ENCODE measurements at places on chromosomes 6 and 20.

- no peak for DNase-seq
Measured at GRCh38 chr6:128513878-128514277, 6.5 kb downstream of the PTPRK start.

- no peak for DNase-seq
Measured at GRCh38 chr20:19114410-19114809, 98.0 kb upstream of the SLC24A3 start.

- DNase-seq = no peak
Measured at GRCh38 chr6:166343150-166343487, 774 bp upstream of the SFT2D1 start.

DNA sequence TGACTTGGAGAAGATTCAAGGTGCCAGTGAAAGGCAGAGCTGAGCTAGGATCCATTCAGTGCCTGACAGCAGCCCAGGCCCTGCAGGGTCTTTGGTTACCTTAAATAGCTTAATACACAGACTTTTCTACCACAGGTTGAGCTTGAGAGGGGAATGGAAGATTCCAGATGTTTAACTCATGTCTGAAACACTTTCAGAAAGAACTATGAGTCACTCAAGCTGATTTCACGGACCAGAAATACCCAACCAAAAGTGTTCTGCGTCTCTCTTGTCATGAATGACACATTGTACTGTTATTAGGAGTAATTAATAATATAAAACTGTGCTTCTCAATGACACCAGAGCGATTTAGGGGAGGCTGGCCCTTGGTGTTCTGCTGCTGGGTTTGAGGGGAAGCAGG is 6.4 kb upstream of the PMEPA1 start:
- no peak for DNase-seq

DNA sequence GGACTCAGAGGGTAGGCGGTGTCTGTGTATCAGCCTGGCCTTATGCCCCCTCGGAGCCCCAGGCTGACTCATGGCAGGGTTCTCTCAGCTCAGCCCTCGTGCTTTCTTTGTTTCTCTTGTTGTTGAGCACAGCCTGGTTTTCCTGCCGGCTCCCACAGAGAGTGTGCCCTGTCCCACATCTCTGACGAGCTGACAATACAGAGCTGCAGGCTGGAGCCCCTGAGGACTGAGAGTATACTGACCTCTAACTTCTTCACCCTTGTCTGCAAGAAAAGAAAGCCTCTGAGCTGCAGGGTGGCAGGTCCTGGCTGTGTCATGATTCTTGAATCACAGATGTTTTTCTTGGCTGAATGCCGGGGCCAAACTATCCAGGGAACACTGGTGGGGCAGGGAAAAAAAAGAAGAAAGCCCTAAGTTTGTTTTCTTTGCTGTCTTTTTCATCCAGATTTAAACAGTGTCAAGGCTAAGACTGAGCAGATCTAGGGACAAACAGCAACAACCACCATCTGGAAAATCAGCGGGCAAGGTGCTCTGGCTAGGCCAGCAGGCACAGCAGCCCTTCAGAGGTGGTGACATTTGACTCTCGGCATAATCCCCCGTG is 63.3 kb upstream of the ZNF133 start:
- no peak for DNase-seq

GRCh38 chr6:148214667-148215066 is 128.0 kb upstream of the SASH1 start:
- DNase-seq = no peak

DNA sequence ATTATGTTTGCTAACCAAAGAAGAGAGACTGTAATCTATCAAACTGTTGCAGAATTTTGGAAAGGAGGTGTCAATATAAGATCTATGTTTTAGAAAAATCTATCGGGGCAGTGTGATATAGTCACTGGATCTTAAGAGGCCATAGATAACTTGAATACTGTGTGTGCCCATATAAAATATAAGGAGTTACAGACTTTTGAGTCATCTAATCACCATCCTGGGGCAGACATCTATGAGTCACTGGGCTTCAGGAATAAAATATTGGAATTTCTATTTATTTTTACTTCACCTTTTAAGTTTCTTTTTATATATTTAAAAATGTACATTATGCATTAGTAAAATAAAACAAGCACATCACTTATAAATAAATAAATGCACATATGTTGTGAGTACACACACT is 509.3 kb upstream of the MAN1A1 start:
- DNase-seq = no peak

- peak; percentile 67 for DNase-seq
Measured at GRCh38 chr6:143026696-143027449, 33.8 kb upstream of the AIG1 start.

DNA sequence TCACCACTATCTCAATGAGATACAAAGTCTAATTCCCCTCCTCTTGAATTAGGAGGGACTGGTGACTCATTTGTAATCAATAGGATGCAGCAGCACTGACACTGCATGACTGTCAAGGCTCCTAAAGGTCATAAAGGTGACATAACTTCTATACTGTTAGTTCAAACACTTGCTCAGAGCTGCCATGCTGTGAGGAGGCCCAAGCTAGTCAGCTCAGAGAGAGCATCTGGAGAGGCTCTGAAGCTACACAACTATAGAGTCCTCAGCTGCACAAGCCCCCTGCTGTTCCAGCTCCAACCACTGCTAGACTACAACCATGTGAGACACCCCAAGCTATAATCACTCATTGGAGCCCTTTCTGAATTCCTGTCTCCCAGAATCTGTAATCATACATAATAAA is 17.0 kb upstream of the HEY2 start:
- no peak for DNase-seq

GRCh38 chr6:118933855-118934460 is 1.0 kb downstream of the MCM9 start:
- DNase-seq = no peak

DNA sequence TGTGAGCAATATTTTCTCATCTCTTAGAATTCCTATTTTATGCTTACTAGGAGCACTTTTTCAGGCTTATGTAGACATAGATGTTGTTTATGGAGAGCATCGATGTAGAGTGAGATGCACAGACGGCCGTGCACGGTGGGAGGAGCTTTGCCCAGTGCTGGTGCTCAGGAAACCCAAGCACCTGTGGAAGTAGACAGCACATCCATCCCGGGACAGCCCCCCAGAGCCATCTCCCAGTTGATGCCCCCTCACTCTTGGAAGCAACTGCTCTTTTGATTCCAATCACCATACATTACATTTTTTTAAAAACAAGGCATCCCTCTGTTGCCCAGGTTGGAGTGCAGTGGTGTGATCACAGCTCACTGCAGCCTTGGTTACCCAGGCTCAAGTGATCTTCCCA is 143.7 kb downstream of the SMOC2 start:
- DNase-seq = no peak

GRCh38 chr6:17826301-17826700 is 119.6 kb upstream of the NUP153 start:
- DNase-seq = no peak

DNA sequence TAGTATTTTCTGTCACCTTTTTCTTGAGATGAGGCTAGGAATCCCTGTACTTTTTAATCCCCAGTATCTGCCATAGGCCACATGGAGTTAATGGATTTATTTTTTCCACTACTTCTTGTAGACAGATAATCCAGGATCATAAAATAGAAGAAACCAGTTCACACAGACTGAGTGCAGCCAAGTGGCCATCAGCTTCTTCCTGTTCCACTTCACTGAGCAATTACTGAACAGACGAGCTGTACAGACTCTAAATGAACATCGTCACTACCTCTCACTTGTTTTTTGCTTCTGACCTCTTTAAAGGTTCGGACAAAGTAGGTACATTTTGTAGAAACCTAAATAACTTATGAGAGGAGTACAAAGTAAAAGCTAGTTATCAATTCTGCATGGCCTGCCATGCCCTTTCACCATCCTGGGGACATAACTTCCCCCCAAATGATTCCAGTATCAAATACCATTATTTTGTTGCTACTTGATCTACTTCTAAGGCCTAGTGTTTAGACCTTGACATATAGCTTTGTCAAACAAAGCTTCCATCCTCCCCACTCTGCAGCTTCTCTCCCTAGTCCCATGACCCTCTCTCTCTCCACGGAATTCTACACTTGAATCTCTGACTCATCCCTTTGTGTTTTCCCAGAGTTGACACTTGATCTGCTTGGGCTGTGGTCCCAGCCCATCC is 34.4 kb upstream of the ARHGAP18 start:
- no peak for DNase-seq

- DNase-seq = no peak
Measured at GRCh38 chr20:56004007-56004406, 1.3 kb downstream of the CBLN4 start.

DNA sequence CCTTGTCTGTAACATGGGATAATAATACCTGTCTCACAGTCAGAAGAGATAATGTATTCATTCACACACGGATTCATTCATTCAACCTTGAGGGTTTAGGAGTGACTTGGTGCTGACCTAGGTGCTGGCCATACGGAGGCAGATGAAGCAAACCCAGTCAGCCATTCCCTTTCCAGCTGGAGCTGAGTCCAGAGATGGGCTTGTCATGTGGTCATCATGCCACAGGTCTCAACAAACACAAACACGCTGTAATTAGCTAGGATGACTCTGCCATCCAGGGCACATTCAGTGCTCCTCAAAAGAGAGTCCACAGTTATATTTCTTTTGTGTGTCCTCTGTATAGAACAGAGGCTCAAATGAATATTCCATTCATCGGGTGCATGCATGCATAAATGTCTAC is 19.5 kb upstream of the PRELID3B start:
- no peak for DNase-seq

GRCh38 chr20:9427430-9428291 is 86.7 kb upstream of the LAMP5 start:
- no peak for DNase-seq

GRCh38 chr20:46350201-46350985 is 42.1 kb upstream of the CDH22 start:
- DNase-seq = no peak

- DNase-seq = peak; percentile 72
Measured at GRCh38 chr6:107823047-107823557, 1.0 kb downstream of the SCML4 start.

GRCh38 chr6:135810486-135810885 is 41.0 kb upstream of the PDE7B start:
- no peak for DNase-seq

GRCh38 chr20:34986311-34987287 is 30.9 kb downstream of the MYH7B start:
- DNase-seq = no peak

- no peak for DNase-seq
Measured at GRCh38 chr20:1918491-1919165, 23.4 kb downstream of the SIRPA start.

DNA sequence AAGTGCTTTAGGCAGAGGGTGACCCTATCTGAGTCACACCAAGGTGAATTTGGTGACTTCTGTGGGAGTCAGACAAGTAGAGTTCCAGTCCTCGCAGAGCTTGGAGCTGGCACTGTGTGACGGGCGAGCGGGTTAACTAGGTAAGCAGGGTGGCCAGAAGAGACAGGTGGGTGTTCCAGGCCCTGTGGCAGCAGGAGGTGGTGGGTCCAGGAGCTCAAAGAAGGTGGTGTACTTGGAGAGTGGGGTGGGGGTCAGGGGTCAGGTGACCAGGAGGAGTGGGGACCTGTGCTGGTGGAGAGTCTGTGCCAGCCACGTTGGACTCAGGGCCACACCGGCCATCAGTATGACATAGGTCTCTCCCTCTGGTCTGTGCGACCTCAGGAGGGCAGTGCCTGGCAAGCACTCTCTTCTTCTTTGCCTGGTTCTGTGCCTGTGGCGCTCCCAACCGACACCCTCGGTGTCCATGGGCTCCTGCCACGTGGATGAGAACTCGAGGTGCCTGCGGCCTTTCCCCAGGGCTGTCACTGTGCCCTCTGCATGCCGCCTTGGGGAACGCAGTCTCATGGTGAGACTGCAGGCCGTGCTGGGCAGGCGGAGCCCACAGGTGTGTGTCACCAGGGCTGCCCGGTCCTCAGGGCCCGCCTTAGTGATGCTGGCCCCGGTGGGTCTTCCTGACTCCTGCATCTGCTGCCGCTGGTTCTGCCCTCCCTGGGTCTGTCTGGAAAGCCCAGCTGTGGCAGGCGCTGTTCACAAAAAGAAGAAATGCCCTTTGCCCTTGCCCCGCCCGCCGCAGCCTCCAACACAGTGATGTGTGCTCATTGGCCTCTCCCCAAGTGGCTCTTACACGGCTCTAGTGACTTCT is 1.6 kb downstream of the MRGBP start:
- no peak for DNase-seq

GRCh38 chr20:10622657-10623418 is 51.0 kb downstream of the JAG1 start:
- no peak for DNase-seq

DNA sequence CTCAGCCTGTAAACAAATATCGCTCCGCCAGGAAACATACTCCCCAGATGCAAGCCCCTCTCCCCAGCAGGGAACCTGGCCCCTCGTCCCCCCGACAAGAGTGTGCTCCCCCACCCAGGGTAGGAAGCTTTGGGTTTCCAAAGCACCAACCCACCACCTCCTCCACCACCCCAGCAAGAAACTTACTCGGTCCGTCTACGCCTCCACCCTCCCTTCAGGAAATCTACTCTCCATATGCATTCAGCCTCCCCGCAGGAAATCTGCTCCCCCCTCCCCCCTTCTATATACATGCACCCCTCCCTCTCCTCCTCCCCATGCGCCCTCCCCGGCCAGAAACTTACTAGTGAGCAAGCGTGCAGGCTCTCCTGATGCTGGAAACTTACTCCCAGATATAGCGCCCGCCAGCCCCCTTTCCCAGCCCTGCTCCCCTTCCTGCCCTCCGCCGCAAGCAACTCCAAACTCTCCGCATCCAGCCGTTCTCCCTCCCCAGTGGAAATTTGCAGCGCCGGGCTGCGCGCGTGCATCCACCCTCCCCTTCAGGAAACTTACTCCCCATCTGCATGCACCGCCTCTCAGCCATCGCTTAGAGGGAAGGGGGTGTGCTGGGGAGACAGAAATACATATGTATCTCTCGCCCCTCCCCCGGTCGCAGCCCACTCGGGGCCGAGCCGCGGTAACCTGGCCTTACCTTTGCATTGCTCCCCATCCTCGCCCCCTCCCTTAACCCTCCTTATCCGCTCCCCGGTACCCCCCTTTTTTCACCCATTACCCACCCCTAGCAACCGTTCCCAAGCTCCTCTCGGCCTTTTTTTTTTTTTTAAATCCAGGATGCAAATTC is at the start of gene TRERF1:
Gene TRERF1 (minus strand): TSS at position 594 of the 838 bp plus-strand sequence. CDS start 182,336 bp downstream, outside the sequence.
- DNase-seq = peak; percentile 76

- DNase-seq = no peak
Measured at GRCh38 chr20:40568200-40568599, 120.8 kb downstream of the MAFB start.

- DNase-seq = no peak
Measured at GRCh38 chr20:59386809-59387208, 86.4 kb downstream of the EDN3 start.

DNA sequence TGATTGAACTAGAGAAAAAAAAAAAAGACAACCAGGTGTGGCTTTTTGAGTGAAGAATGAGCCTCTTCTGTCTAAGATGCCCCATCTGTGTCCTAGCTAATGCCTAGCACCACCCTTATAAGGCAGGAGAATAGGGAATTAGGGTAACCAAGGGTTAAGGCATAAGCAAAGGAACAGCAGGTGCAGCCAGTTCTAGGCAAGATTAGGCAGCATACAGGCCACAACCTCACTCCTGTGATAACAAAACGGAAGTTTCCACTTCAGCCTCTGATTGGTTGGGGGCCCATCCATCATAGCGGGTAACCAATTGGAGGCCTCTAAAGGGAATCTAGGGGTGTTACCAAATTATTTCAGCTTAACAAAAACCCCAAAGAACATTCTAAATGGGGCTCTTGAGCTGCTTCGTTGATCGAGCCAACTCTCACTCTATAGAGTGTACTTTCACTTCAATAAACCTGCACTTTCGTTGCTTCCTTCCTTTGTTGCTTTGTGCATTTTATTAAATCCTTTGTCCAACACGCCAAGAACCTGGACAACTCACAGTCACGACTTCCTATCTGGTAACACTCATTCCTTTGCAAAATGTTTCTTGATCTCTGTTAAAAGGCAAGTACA is 61.9 kb upstream of the TAGAP start:
- DNase-seq = peak; percentile 95

All from activated CD8-positive, alpha-beta memory T cell treated with anti-CD3 and anti-CD28 coated beads, Interleukin-2, amount 50 U/mL, for 48 hours (primary cell).